Left lung (tissue), 14 donors: ENCODE measurements at places on chromosomes 1 and 21. TPM values are rescaled to one million over a fixed set of nuclear protein-coding genes. Genes with fewer than 3 reads are reported as not detected.

Gene SYT2
- polyA plus RNA-seq = 2.5 TPM

Gene ADGRB2
- polyA plus RNA-seq = 24.8 TPM

Gene TNFAIP8L2
- 3.3 TPM for polyA plus RNA-seq

Gene SLC44A5
- 1.3 TPM for polyA plus RNA-seq

DNA sequence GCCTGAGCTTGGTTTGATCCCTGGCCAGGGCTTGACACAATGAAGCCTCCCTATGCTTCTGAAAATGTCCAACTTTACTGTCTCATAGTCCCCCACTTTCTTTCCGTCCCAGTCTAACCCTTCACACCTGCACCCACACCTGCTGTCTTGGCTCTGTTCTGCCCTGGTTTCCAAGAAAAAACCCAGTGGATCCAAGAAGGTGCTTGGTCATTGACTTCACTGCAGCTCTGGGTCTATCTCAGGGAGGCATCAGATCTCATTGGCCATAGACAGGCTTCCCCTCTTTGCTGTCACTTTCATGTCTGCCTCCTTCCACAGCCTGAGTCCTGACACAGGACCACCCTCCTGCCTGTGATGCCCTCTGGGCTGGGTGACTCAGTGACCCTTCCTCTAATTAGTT is 37.8 kb upstream of the ETV3 start:
- no peak for DNase-seq

DNA sequence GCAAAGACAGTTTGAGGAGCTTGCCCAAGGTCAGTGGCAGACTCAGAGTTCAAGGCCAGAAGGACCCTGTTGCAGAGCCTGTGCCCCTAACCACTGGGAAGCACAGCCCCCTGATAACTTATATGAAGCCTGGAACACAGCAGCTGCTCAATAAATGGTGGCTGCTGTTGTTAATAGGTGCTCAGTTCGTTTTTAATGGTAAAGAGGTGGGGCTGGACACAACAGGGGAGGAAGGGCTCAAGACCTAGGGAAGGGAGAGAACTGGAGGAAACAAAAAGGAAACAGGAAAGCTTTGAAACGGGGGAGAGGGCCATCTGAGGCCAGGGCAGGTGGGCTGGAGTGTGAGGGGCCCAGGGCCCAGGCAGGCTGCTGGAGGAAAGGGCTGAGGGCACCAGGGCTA is 125.4 kb downstream of the LACTBL1 start:
- no peak for DNase-seq

DNA sequence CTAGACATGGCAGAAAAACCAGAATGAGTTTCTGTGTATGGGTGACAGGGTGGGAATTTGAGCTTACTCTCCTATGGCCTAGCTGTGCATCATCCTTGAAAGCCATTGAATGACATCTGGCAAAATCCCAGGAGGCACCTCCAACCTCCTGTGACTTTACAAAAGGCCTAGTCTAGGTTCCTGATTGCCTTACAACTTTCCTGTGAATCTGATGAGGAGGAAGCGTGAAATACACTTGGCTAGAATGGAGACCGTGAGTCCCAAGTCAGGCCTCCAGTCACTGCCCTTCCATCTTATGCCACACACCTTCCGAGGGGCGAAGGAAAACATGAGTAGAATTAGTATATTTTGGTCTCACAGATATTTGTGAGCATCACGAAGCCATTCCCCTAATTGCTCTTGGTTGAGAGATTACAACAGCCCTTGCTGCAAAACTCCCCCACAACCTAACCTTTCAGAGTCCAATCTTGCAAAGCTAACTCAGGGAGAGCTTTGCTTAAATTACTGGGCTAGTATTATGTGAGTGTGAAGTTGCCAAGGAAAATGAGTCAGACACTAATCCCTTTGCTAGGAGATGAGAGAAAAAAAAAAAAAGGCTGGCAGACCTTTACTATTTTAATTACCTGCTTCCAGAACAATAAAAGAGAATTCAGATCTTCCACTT is 36.3 kb upstream of the PAXBP1 start:
- DNase-seq = no peak

DNA sequence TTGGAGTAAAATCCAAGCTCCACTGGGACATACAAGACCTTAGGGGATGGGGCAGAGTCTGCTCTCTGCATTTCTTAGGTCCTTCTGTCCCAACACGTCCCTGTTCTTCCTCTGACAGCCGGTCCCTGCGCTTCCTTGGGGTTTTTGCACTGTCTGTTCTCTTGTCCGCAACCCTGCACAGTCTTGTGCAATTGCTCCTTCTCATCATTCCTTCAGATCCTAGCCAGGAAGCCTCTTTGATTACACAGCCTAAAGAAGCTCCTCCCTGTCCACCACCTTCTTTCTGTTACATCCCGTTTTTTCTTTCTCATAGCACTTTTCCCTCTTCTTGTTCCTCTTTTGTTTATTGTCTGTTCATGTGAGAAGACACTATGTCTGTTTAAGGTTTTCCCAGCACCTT is 19.9 kb downstream of the ACOT11 start:
- DNase-seq = no peak

GRCh38 chr21:37412603-37413360 is 46.2 kb downstream of the DYRK1A start:
- DNase-seq = no peak

GRCh38 chr1:205015241-205015640 is 27.8 kb upstream of the CNTN2 start:
- no peak for DNase-seq

DNA sequence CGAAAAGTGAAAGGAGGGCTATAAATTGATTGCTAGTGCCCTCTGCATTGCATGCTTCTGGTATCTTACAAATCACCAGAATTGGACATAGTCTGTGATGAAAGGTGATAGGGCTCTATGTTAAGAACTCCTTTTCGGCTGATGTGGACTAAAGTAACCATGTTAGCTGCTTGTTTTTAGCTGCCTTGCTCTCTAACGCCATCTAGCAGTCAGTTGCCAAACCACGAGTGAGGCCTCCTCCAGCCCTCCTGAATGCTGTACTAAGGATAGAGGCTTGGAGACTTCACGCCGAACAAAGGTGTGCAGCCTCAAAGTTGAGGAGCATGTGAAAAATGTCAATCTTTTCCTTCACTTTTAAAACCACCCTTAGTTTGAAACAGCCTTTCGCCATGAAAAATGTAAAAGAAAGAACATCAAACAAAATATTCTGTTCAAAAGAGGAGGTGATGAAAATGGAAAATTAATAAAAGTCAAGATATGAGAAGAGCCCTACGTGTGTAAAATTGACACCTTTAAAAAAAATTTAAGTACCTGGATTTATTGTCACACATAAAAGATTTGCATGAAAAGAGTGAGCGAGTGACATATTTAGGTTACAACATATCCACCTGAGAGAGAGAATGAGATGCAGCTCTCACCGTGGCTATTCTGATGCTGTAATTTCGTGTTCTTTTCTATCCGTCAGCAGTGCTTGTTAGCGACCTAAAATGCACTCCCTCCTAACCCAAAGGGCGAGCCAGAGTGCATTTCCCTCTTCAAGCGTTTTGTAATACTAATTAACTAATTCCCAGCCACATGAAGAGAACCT is 8.1 kb downstream of the LRRC53 start:
- no peak for DNase-seq
